BJ (cell line): ENCODE measurements at places on chromosomes 13 and 19.

DNA sequence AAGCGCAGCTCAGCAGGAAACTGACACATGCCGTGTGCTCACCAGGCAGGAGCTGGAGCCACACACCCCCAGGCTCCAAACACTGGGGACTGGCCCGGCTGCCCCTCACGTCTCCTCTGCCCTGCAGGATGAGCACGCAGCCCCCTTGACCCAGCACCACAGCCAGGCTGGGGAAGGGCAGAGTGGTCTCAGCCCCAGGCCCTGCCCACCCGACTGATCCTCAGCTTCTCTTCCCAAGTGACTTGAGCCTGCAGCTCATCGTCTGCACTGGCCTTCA lies 20.3 kb downstream of the GRTP1 start:
- no peak for DNase-seq

DNA sequence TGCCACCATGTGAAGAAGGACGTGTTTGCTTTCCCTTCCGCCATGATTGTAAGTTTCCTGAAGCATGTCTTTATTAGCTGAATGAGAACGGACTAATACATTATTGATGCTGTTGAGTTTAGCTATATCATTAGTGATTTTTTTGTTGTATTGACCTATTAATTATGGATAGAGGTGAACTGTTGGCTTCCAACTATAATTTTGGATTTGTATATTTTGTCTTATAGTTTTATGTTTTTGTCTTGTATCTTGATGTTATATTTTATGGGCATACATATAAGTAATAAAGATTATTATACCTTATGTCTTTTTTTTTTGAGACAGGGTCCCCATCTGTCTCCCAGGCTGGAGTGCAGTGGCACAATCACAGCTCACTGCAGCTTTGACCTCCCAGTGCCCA lies 45.6 kb downstream of the ZNF627 start:
- no peak for DNase-seq

DNA sequence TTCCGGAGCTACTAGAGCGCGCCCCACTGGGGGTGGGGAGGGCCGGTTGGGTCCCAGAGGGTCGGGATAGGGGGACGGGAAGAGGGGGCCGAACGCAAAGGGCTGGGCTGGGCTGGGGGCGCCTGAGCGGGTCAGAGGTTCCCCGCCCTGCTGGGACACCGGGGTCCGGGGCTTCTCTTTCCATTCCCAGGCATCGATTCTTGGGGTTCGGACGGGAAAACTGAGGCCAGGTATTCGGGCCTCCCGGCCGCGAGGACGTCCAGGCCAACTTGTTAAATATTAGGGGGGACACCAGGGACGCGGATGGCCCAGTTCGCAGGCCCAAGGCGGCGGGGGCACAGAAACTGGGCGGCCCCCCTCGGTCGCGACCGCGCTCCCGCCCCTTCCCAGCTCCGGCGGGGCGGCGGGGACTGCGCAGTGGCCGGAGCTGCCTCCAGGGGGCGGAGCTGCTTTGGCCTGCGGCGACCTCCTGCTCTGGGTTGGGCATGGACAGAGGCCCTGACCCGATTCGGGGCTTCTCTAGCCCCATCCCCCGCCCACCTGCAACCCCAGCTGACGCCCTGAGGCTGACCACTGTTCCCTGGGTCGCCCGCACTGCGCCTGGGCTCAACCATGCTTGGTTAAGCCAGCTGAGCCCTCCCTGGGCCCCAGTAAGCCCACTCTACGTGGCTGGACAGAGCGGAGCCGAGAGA lies 1.2 kb upstream of the KLF16 start:
- no peak for DNase-seq

DNA sequence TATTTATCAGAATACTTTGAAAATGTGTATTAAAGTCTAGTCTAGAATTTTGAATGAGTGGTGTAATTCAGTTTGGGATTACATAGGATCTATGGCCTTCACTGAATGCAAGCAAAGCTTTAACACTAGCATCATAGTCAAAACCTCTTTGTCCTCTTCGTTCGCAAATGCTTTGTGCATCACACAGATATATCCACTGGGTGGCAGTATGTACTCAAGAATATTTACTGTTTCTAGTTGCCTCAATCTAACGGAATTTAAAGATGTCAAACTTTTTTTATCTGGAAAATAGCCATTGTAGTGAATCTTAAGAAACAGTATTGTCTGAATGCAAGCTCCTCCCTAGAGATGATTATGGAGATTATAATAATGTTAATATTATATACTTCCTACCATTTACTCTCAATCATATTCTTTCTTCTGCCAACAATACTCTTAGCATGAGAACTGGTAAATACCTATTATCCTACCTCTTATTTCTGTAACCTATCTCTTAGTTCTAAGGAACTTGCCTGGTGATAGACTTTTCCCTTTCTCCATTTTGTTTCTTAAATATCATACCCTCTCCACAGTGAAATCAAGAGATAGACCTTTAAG lies 25.8 kb downstream of the LACC1 start:
- no peak for DNase-seq

DNA sequence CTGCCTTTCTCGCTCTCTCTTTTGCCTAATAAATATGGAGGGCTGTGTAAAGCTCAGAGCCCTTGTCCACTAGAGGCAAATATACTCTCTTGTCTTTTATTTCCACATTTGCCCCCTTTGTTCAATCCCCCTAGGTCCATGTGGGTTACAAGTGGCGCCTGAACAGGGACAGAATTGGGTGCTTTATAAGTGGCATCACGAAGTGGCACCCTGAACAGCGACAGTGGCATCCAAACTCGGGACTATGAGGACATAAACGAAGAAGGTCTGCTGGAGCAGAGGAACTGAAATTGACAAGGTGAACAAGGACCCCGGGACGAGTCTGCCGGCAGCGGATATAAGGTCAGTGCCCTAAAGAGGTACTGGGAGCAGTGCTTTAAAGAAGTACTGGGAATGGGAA lies 4.3 kb upstream of the ZNF610 start:
- DNase-seq = no peak

GRCh38 chr13:98775386-98775785 lies 22.9 kb upstream of the SLC15A1 start:
- DNase-seq = no peak

DNA sequence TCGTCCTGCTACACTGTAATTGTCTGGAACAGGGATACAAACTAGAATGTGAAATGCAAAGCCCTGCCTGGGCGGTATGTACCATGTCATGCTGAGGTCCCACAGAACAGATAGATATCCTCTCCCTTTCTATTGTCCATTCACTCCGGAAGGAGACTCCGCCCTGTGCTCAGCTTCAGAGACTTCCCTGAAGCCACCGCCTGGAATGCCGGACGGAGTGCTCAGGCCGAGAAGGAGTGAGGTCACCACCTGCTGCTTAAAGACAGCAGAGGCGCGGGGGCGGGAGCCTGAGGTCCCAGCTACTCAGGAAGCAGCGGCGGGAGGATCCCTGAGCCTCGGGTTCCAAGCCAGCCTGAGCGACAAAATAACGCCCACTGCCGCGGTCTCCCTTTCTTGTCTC lies 890 bp upstream of the ZNF611 start:
- no peak for DNase-seq

DNA sequence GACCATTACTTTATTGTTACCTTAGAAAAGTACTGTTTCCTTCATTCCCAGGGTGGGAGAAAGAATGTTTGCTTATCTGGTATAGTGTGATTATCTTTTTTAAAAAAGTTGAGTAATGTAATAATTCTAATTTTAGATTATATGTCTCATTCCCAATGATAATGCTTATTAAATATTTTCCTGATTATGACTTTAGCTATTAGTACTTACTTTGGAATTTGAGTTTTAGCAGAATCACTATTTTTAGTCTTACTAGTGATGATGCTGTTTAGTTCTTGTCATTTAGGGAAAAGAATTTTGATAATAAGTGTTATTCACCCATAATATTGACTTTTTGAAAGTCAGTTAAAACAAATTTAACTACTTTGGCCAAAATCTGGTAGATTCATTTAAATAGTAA lies 95.2 kb downstream of the FRY start:
- no peak for DNase-seq

- DNase-seq = no peak
Measured at GRCh38 chr19:39166571-39167391, 30.0 kb upstream of the NCCRP1 start.

DNA sequence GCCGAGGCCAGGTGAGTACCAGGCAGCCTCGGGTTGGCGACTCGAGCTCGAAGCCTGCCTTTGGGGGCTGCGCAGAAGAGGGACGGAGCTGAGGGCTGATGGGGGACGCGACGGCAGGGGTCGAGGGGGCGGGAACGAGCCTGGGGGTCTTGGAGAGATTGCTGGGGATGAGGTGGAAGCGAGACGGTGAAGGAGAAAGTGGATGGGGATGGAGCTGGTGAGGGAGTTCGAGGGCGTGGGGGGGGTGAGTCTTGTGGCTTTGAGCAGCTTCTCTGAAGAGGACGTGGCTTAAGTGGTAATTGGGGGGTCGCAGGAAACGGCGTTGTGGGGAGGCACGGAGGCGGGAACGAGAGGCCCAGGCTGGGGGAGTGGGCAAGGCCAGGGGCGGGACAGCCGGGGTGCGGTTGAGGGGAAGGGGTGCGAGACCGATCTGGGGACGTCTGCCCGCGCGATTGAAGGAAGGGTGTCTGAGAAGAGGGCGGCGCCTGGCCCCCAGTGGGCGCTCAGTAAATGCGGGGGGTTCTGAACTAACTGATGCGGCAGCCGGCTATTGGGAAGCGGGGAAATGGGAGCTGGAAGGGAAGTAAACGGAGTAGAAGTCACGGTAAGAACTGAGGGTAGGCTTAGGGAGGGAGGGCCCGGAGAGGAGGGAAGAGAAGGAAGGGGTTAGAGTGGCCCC lies 426 bp downstream of the MYO9B start:
- DNase-seq = no peak

GRCh38 chr19:5228932-5229777 lies 111.5 kb downstream of the PTPRS start:
- DNase-seq = no peak

DNA sequence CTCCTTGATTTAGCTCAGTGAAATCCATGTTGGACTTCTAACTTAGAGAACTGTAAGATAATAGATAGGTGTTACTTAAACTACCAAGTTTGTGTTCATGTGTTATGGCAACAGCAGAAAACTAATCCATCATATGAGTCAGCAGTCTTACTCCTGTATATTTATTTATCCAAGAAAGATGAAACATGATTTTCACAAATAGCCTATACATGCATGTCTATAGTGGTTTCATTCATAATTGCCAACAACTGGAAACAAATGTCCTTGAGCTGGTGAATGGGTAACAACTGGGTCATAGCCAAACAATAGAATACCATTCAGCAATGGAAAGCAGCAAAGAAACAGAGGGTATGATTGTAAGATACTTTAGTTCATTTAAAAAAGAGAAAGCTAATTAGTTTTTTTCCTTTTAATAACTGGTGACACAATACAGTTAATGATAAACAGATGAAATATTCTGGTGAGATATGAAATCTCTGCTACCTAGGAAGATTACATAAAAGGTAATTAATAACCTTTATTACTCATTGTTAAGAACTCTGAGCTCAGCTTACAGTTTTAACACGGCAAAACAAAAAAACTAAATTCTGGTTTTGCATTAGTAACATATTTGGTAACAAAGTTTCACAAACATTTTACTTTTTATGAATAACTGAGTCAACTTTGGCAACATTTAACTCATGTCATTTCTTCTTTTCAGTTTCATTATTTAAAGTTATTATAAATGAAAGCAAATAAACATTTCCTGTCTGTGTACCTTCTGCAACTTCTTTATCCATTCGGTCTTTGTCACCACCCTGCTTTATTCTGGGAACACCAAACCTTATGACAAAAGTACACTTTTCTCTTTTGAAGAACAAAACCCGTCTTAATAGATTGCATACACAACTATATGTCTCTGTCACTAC lies 181.3 kb downstream of the LIG4 start:
- DNase-seq = no peak

- DNase-seq = no peak
Measured at GRCh38 chr13:110089815-110090214, 217.1 kb downstream of the COL4A1 start.

- peak; percentile 30 for DNase-seq
Measured at GRCh38 chr13:37319031-37319443, 213.6 kb upstream of the CSNK1A1L start.

- DNase-seq = no peak
Measured at GRCh38 chr19:8491574-8491973, 10.9 kb downstream of the PRAM1 start.

- no peak for DNase-seq
Measured at GRCh38 chr19:15374796-15375440, 4.7 kb downstream of the AKAP8 start.

DNA sequence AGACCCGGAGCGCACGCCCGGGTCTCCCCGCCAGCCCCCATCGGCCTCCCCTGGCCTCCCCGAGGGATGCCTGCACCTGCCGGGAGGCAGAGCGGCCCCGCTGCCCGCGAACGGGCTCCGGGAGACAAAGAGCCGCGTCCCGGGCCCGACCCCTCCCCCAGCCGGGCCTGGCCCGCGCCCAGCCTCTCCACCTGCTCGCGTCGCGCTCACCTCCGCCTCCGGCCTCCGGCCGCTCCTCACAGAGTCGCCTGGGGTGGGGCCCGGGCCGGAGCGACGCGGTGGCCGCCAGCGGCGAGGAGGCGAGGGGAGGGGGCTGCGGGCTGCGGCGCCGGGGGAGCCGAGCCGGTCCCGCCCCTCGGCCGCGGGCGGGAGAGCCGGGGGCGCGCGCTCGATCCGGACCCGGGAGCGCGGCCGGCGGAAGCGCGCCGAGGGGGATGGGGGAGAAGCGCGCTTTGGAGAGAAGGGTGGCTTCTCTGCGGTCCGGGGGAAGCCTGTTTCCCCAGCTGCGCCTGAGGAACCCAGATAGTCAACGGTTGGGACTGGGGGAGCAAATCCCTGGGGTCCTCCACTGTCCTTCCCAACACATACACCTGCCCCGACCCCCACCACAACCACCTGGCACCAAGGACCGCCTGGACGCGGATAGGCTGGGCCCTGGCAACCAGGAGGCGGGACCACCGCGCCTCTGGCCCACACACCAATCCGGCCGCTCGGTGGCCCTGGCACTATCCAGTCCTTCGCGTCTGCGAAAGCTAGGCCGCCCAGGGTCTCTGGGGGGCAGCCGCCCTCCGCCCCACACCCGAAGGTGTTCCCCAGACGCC lies at the start of gene PRR36:
Gene PRR36 (minus strand): TSS at position 315 of the 821 bp plus-strand sequence. CDS start 701 bp downstream, outside the sequence.
- DNase-seq = no peak

- no peak for DNase-seq
Measured at GRCh38 chr19:28224441-28224840, 988.5 kb downstream of the UQCRFS1 start.
